Stimulated activated CD4-positive, alpha-beta T cell treated with anti-CD3 and anti-CD28 coated beads, Interleukin-2, amount 100 ng/mL, for 48 hours (primary cell): ENCODE measurements at places on chromosomes 7 and 10.

DNA sequence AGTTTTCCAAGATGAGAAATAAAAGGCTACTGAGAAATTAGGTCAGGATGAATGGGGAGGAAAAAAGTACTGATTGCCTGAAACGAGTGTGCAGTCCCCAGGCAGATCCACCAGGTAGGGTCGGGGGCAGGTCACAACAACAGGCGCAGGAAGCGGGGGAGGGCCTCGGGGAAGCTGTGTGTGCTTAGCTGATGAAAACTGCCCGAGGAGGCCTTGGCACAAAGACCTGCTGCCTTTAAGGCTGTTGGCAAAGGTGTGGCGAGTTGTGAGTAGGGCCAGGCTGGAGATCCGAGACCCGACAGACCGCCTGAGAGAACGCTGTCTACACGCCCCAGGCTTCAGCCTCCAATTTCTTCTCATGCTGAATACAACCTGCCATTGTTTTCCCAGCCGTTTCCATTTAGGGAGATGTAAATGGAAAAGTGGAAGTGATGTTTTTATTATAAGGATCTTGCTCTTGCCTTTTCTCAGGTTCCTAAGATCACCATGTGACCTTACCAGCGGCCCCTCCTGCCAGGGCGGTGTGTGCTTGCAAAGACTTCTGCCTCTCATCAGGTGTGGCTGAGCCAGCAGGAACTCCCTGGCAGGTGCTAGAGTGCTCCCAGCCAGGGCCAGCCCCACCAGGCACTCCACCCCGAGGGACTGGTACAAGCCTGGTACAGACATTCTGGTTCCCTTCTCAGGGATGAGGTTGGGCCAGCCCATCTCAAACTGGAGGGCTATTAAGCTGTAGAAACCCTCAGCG lies 60.8 kb downstream of the DLG5 start:
- no peak for DNase-seq

DNA sequence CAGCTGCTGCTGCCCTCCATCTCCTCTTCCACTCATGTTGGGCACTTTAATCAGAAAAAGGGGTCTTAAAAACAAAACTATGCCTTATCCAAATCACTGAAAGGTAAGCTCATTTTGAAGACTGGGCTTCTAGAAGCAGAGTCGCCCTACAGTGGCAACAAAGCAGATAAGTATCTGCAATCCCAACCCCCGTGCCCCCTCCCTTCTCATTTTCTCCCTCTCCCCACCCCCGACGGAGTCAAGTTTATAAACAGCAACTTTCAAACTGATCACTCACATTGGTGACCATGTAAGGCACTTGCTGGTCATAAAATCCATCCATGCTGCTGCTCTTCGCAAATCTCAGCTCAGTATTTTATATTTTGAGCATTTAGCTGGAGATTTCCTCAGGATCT lies 738 bp downstream of the ETV1 start:
- no peak for DNase-seq

GRCh38 chr10:79491143-79491835 lies 21.0 kb upstream of the EIF5AL1 start:
- DNase-seq: no peak

DNA sequence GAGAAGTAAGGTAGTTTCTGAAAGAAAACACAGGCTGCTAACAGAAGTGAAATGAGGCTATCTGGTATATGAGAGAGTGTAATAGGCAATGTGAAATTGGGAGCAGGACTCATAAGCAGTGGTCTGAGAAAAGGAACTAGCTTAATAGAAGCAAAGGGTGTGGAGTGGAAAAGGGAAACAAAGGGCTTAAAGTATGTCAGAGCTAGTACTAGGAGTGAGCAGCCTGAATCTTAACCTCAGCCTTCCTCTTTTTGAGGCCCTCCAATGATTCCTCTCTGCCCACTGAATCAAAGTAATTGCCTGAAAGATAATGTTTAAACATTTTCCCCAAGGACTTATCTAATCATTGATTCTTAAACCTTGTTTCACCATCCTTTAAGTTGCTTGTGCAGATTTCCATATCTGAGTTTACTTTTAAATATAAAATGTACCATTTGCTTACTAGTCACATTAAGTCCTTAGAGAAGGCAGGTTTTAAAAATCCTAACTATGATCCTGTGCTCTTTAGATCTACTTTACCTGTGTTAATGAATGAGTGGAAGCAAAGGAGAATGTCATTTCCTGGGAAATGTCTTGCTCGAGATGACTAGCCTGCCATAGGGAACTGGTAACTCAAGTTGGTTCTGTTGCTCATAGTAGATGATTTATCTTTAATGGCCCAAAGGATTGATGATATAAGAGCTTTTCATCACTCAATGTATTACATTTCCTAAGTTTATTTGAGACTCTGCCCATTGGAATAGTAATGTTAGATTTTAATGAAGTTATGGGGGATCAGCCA lies 155.0 kb downstream of the SKAP2 start:
- DNase-seq: no peak

GRCh38 chr7:13577566-13578145 lies 411.8 kb downstream of the ETV1 start:
- DNase-seq: no peak

DNA sequence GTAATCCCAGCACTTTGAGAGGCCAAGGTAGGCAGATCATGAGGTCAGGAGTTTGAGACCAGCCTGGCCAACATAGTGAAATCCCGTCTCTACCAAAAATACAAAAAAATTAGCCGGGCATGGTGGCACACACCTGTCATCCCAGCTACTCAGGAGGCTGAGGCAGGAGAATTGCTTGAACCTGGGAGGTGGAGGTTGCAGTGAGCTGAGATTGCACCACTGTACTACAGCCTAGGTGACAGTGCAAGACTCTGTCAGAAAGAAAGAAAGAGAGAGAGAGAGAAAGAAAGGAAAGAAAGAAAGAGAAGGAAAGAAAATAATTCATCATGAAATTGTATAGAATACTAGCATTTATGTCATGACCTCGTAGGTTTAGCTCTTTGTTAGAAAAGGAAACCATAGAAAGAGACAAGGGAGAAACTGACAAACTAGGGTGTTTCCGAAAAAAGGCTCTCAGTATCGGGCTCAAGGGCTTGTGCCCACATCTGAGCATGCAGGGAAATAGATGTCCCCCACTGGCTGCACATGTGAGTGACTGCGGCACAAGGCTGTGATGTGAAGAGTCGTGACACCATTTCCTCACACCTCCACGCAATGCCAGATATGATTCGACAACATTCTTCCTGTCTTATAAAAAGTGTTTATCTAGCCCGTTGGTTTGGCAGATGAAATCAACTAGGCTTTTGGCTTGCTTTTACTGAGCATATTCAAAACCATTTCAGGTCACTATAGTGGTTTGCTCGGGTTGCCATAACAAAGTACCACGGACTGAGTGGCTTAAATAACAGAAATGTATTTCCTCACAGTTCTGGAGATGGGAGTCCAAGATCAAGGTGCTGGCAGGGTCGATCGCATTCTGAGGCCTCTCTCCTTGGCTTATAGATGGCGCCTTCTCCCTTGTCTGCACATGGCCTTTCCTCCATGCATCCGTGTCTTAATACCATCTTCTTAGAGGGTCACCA lies 2.0 kb downstream of the SRGN start:
- peak; percentile 62 for DNase-seq

- no peak for DNase-seq
Observed at GRCh38 chr7:127382301-127383085, 10.0 kb downstream of the ZNF800 start.

GRCh38 chr10:23692736-23693135 lies 253.9 kb downstream of the OTUD1 start:
- DNase-seq: no peak

DNA sequence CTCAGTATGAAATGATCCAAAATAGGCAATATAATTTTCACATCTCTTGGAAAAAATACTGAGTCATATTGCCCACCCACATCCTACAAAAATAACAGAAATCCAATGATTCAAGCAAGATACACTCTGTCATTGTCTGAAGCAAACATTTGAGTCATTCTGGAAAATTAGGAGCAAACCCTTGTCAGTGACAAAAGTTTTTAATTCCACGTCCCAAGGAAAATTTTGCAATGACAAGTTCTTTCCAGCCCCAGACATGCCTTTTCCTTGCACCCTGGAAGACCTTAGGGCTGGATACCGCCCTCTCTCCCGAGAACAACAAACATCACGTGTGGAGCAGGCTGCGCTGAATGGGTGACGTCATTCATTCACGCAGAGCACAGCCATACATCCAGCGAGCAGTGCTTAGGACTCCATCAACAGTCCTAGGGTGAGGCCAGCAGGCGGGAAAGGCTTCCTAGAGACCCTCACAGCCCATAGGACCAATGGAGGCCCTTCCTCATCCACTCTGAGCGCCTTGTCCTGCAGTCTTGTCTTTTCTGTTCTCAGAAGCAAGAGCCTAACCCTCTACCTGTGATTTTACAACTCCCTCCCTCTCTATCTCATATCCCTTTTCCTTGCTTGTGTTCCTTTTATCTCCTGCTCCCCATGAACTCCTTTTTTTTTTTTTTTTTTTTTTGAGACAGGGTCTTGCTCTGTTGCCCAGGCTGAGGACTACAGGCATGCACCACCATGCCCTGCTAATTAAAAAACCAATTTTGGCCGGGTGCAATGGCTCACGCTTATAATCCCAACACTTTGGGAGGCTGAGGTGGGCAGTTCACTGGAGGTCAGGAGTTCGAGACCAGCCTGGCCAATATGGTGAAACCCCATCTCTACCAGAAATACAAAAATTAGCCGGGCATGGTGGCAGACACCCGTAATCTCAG lies 23.5 kb upstream of the KDM7A start:
- DNase-seq: no peak

GRCh38 chr7:6718124-6718523 lies 11.4 kb upstream of the ZNF12 start:
- no peak for DNase-seq

DNA sequence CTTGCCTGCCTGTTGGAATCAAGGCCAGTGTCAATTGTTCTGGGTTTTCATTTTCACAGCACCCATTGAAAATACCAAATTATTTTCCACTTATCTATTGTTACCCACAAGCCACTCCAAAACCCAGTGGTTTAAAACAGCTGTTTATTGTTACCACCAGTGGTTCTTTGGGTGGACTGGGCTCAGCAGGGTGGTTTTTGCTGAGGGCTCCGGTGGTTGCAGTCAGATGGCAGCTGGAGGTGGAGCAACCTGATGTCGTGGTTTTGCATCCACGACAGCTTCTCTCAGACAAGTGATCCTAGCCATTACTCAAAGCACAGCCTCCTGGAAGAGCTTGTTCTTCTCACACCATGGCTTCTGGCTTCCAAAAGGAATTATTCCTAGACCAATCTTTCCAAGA lies 235.1 kb upstream of the ADARB2 start:
- no peak for DNase-seq

DNA sequence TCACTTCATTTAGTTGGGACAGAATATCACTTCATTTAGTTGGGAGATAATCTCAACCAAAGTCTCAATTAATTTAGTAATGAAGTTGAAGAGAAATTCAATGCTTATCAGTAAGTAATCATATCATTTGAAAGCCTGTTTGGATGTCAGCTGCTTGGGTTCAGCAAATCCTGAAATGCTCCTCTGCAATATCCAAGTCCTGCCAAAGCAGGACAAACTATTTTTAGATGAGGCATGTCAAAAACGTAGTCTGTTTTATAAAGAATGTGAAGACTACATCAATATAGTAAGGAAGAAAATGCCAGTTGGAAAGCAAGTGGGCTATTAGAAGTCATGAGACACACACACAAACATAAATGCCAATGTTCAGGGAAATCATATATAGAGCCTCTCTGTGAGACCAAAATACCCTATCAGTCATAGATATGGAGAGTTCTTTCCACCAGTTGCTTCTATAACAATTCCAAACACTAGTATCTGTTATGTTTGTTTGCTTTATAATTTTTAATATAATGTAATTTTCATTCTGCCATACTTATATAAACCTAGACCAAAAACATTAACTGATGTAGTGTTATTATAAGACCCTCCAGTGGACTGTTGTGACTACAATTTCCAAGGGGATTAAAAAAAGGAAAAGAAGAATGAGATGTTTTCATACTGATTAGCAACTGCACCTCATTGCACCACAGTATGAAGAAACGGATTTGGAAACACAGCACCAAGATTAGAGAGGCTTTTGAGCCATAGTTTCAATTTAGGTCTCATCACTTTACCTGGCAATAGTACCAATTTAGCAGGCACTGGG lies 160.7 kb downstream of the LRRTM3 start:
- no peak for DNase-seq

DNA sequence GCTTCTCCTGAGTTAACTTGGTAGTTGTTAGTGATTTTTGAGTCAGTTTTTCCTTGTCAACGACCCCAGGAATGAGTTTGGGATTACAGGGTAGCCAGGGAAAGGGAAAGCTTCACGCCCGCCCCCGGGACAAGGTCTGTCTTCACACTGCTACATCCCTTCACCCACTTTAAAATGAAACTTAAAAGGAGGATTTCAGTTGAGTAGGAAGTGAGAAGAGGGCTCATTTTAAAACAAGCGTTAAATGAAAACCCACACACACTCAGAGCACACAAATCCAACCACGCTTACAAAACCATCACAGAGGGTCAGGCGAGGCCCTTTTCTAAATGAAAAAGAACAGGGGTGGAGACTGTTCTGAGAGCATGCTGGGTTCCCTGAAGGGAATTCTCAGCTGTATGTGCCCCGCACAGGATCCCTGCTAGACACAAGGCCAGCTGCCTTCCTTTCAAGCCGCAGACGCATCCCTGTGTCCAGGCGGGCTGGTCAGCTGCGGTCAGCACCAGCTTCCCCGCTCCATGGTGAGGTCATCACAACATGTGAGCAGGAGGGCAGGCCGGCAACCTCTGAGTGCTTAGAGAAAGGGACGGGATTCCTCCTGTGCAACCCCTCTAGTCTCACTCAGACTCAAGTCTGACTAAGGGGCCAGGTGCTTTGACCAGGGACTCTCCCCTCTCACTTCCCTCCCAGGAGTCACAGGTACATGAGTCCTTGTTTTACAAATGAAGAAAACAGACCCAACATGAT lies 111.8 kb downstream of the EGFR start:
- no peak for DNase-seq

GRCh38 chr10:70367195-70367796 lies 15.1 kb downstream of the LRRC20 start:
- DNase-seq: no peak

DNA sequence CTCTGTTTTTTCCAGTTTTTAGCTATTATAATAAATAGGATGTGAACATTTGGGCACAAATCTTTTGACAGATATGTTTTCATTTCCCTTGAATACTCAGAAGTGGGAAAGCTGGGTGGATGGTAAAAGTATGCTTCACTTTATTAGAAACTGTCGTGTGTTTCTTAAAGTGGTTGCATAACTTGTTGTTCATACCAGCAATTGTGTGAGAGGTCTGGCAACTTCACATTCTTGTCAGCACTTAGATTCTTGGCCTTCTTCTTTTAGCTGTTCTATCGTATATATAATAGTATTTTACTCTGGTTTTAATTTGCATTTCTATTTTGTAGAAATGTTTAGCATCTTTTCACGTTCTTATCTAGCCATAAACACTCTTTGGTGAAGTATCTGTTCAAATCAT lies 894.4 kb downstream of the KCNMA1 start:
- no peak for DNase-seq
